ENCODE measurements at places on chromosomes 2 and 18.

DNA sequence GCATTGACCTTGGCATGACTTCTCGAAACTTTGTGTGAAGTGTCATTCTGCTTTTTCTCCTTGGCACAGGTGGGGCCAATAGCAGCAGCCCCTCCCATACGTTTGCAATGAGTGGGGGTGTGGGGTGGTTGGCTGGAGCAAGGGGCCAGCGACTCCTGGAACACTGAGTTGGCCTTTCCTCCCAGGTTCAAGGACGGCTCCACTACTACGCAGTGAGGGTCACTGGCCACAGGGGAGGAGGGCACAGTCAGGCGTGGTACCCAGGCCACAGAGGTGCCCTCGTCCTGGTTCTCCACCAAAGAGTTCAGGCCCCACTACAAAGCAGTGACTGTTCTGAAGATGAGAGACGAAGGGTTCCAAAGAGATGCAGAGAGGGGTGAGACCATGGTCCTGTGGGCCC, 70.6 kb upstream of the OTOS start:
- no peak for DNase-seq

GRCh38 chr2:29223851-29224692, 108.9 kb downstream of the CLIP4 start:
- DNase-seq = peak; percentile 25

DNA sequence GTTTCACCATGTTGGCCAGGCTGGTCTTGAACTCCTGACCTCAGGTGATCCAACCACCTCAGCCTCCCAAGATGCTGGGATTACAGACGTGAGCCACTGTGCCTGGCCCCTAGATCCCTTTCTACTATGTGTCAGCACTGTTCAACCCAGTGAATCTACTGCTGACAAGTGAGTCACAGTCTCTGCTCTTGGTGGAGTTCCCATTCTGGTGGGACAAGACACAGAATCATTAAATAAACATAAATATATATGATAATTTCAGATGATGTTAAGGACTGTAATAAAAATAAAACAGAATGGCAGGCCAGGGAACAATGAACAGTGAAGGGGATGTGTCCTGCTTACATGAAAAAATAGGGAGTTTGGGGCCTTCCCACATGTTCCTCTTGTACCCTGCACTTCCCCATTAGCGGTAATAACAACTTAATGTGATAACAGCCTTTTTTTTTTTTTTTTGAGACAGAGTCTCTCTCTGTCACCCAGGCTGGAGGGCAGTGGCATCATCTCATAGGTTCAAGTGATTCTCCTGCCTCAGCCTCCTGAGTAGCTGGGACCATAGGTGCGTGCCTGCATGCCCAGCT, 112.2 kb downstream of the CPO start:
- DNase-seq = no peak

GRCh38 chr2:9188823-9189222, 17.8 kb upstream of the ASAP2 start:
- no peak for DNase-seq

GRCh38 chr18:70450426-70451253, 161.8 kb downstream of the SOCS6 start:
- DNase-seq = no peak

- DNase-seq = no peak
Measured at GRCh38 chr18:76660571-76661192, 161.7 kb upstream of the ZNF236 start.

GRCh38 chr2:75079575-75079974, 119.7 kb downstream of the TACR1 start:
- DNase-seq = no peak

DNA sequence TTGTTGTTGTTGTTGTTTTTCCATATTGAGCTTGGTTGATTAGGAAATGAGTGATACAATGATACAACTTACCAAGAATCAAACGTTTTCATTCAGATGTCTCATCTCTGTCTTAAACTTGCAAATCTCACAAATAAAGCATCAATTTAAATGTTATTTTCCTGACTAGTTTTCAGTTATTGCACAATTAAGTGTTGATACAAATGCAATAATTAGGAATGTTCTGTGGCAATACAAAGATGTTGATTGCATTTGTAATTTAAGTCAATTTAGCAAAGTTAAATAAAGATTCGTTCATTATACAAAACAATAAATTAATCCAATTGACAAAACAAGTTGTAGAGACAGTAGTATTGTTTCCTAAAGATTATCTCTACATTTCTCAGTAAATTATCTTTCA, 392.3 kb upstream of the ZNF804A start:
- no peak for DNase-seq

- peak; percentile 8 for DNase-seq
Measured at GRCh38 chr18:48803951-48804855, 146.6 kb downstream of the SMAD7 start.

GRCh38 chr2:29017716-29018435, 36.8 kb downstream of the TOGARAM2 start:
- DNase-seq = no peak

- DNase-seq = no peak
Measured at GRCh38 chr2:136356125-136357006, 238.4 kb upstream of the CXCR4 start.

GRCh38 chr18:36675076-36675475, 153.7 kb downstream of the TPGS2 start:
- no peak for DNase-seq

DNA sequence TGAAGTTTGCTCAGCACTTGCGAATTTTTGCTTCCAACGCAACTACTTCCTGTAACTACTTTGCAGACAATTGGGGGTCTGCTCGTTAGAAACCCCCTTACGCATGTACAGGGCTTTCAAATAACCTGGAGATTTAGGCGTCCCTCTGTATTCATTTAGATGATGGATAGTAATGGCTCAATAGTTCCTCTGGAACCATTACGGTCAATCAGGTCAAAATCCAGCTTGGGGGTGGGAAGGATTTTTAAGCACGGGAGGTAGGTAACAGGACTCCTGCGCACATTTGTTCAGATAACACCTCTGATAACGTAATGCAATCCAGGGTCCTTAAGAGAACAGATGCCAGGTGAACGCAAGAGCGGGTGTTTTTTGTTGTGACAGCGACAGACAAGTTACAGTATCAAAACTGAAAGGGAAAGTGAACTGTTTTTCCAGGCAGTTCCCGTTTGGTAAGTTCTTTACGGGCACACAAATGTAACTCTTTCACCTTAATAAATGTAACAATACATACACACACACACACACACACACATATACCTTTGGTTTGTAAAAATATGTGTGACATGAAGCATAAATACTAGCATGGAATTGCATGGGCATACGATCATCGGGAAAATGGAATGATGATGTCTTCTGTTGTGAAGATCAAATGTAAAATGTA, 3.8 kb upstream of the OSR1 start:
- peak; percentile 38 for DNase-seq

- no peak for DNase-seq
Measured at GRCh38 chr2:221465776-221466175, 106.3 kb downstream of the EPHA4 start.

- no peak for DNase-seq
Measured at GRCh38 chr2:58122040-58122439, 75.4 kb downstream of the VRK2 start.

- peak; percentile 48 for DNase-seq
Measured at GRCh38 chr2:134681201-134681600, 37.6 kb downstream of the TMEM163 start.

DNA sequence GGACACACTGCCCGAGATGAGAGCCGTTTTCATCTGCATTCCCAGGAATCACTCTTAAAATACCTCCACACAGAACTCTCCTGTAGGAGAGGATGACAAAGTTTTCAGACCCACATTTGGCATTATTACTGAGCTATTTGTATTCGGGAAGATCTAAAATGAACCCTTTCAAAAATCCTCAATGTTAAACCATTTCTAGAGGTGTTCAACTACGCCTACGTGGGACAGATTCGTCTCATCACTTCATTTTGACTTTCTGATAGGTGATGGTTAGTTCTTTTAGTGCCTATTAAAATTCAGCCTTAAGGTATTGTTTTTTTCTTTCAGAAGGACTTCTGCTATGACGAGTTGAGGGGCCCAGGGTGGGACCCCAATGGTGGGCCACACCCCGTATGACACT, 71.4 kb upstream of the MGAT4A start:
- no peak for DNase-seq

GRCh38 chr2:122883849-122884248, 1128.4 kb downstream of the TSN start:
- no peak for DNase-seq

- no peak for DNase-seq
Measured at GRCh38 chr2:149743842-149744448, 156.4 kb upstream of the MMADHC start.

DNA sequence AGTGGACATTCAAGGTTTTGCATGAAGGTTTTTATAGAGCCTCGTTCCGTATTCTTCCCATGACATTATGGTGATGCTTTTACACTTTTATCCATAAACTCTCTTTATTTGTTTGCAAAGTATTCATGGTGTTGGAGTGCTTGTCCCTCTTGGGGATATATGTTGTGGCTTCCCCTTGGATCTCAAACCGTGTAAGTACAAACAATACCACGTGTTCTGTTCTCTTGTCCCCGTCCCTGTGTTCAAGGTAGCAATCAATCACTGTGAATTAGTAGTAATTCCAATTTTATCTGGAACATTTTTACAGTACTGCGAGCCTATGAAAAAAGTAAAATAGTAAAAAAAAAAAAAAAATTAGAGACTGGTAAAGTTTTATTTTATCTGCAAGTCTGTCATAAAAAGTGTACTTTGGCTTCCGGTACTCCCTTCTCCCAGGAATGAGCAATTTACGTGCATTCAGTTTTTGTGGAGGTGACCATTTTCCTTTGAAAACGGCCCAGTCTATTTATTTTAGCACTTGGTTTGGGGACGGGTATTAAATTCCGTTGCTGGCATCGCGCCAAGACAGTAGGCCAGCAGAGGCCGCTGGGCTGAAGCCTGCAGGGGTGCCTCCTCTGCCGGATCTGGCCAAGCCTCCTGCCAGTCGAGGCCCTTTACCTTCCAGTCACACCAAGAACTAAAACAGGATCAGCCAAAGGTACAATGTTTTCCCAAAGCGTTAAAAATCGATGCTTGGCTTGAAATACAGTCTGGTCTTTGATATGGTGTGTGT, 175.7 kb downstream of the SOCS6 start:
- DNase-seq = peak; percentile 87

GRCh38 chr2:23347471-23348092, 37.4 kb upstream of the KLHL29 start:
- DNase-seq = no peak

DNA sequence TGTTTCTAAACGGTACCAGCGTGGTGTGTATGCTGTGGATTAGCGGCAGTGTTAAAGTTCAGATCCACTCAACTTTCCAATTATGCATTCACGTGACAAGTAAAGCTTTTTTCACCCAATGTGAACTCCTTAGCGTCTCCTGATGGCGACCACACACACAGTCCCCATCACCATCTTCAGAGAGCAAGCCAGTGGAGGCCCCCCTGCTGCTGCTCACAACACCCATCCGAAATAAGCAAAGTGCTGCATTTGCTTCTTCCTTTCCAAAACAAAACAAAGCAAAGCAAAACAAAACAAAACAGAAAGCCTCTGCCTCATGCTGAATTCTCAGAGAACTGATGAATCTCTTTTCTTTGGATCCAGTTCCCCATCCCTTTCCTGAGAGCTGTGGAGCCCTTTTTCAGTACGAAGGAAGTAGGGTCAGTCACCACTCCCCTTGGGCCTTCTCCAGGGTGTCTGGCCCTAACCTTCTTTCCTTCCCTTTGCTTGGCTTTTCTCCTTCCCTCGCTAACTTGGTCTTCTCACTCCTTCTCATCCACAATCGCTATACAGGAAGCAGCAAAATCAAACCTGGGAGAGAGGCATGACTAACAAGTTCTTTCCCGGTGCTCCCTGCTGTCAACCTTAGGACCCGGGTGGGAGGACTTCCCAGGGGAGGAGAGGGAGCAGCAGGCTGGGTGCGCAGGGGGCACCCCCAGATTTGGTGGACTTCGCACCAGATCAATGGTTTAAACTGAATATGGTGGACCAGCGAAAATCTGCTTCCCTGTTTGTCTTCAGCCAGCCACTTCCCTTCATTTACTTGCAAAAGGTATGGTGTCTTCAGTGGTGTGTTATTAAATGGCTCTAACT, 56.0 kb downstream of the NRP2 start:
- DNase-seq = no peak

- DNase-seq = no peak
Measured at GRCh38 chr2:240259924-240260529, 119.6 kb upstream of the OTOS start.

DNA sequence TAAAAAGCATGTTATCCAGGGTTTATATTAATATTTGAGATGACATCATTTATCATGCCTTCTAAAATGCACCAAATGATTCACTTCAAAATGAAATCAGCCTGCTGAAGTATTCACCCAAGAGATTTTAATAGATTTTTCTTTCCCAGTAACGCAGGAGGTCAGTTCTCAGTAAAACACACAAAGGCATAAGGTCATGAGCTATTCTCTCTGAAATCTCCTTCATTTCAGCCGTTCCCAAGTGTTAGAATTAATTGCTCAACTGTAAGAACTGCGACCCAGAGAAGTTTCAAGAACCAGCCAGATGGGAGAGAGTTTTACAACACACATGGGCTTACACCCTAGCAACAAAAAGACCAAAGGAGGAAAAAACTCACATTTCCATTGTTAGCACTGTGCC, 84.2 kb upstream of the PHLPP1 start:
- DNase-seq = no peak

GRCh38 chr2:219290381-219291171, 11.4 kb downstream of the DNAJB2 start:
- no peak for DNase-seq

- no peak for DNase-seq
Measured at GRCh38 chr2:225130093-225130492, 87.8 kb upstream of the DOCK10 start.

GRCh38 chr18:48672671-48673340, 134.0 kb downstream of the CTIF start:
- peak; percentile 3 for DNase-seq

- no peak for DNase-seq
Measured at GRCh38 chr2:126778561-126779501, 119.9 kb upstream of the TEX51 start.

DNA sequence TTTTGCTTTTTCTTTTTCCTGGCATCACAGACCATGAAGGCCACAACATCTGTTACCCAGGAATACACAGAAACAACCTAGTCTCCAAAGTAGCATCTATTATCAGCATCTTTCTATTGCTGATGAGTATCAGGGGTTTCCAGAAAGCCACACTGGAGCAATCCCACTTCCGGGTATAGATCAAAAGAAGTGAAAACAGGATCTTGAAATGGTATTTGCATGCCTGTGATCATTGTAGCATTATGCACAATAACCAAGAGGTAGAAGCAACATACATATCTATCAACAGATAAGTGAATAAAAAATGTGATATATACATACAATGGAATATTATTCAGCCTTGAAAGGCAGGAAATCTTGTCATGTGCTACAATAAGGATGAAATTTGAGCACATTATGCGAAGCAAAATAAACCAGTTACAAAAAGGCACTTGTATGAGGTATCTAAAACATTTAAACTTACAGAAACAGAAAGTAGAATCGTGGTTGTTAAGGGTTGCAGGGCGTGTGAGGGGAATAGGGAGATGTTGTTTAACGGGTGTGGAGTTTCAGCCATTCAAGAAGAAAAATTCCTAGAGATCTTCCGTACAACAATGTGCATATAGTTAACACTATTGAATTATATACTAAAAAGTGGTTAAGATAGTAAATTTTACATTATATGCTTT, 115.1 kb downstream of the KCNE4 start:
- no peak for DNase-seq

- DNase-seq = no peak
Measured at GRCh38 chr2:211237586-211238275, 681.3 kb downstream of the CPS1 start.
